ENCODE measurements at places on chromosomes 7 and 10.
A peak's percentile ranks its signal among the peaks of the same experiment; 100 is the strongest.

DNA sequence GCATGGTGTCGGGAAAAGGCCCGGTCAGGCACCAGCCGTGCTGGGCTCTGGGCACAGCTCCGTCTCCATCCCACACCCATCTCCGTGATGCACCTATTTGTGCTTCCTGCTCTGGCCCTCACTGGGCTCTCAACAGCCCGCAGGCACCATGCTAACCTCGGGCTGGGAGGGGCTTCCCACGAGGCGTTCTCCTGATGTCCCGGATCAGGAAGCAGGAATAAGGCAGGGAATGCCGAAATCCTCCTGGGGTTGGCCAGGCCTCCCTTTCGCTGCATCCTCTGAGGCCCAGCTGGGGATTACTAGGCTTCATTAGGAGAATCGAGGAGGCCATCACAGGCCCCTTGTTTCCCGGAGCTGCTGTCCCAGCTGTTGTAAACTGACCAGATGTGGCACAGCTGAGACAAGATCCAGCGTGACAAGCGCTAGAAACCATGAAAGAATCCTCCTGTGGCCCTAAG, 72.0 kb downstream of the FAM53B start:
- DNase-seq: no peak

- no peak for DNase-seq
Observed at GRCh38 chr7:3075441-3075840, 31.8 kb upstream of the CARD11 start.

DNA sequence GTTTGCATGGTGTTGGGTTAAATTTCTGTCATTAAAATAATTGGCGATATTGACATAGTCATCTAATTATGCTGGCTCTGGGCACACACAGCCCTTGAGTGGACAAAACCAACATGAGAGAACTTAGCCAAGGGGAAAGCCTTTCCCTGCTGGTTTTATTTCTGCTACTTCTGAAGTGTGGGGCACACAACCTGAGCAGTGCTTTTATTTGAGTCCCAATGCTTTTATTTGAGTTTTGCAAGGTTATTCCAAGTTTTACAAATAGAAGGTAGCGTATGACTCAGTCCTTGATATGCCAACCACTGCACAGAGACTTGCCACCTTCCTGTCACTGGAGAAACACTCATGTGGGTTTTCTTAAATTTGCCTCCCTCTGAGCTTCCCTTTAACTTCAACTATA, 145.7 kb downstream of the EGFR start:
- no peak for DNase-seq

DNA sequence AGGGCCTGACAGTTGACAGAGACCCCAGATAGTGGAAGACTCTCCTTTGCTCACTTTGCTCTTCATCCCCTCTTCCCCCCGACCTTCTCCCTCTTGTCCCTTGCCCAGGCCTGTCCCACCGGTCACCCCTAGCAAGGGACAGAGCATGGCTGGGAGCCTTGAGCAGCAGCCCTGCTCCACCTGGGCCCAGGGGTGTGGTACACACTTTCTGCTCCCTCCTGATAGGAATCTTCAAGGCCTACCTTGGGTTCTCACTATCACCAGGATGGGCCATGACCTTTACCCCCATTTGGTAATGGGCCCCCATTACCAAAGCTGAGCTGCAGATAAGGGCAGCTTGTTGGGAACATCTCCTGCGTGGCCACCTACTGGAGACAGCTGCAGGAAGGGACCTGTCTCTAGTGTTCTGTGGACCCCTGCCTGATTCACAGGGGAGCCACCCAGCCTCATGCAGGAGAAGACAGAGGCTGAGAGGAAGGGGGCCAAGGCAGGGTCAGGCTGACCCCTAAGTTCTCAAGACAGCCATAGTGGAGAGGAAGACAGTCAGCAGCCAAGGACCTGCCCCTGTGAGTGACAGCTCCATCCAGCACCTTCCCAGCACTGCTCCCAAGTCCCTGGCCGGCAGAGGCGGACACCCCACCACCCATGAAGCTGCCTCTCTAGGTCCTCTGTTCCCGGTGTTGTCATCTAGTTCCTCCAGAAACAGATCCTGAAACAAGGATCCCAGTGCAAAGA, 913 bp upstream of the NPC1L1 start:
- DNase-seq: peak; percentile 51

GRCh38 chr10:118572256-118573041, 23.0 kb downstream of the PRLHR start:
- DNase-seq: no peak

DNA sequence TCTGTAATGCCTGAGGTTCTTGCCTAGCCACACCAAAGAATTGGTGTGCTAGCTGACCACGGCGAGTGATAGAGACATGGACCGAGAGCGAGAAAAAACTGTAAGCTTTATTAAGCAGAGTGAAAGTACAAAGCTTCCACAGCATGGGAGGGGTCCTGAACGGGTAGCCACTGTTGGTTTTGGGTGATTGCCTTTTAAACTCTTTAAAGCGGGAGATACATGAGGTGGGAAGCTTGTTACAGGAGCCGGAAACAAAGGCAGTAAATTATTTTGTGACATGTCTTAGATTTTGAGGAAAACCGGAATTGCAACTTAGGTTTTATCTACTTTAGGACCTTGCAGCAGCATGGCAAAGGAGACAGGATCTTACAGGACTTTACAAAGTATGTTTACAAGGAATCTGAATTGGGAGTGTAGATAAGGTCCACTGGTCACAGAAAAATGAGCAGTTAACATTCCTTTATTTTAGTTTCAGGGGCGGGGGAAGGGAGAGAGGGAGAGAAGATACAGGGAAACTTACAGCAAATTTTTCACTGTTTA, 252.7 kb upstream of the MBL2 start:
- DNase-seq: no peak

GRCh38 chr10:77371848-77372799, 265.5 kb downstream of the KCNMA1 start:
- no peak for DNase-seq

- no peak for DNase-seq
Observed at GRCh38 chr10:61850376-61850775, 51.1 kb upstream of the ARID5B start.

DNA sequence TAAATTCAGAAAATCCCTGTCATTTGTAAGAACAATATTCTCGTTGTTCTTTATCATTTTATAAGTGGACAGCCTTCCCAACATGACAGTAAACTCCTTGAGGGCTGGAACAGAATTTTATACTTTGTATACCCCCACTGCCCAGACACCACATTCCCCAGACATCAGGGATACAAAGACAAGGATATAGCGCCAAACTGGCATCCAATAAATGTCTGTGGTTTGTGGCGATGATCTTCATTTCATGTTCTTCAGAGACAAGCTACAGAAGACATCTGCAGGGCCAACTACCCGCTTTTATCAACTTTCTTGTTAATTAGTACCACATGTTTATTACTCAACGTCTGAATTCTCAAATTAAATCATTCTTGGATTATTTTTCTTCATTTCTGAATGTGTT, 155.9 kb downstream of the ATE1 start:
- DNase-seq: no peak

- DNase-seq: no peak
Observed at GRCh38 chr7:82704121-82704520, 260.5 kb upstream of the CACNA2D1 start.

DNA sequence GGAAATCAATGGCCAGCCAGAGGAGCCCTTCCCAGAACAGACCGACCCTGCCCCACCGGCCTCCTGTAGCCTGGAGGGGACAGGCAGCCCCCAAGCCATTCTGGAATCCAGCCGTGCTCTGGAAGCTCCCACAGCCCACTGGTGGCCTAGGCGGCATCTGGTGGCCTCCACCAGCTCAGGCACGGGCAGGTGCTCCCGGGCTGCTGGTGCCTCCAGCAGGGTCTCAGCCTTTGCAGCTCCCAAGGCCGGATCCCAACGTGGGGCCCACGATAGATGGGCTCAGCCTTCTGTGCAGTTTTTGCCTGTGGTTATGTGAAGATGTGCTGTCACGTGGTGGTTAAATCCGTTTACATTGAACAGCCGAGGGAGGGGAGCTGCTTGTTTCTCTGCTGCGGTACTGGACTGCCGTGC, 44.4 kb downstream of the JAKMIP3 start:
- DNase-seq: no peak

GRCh38 chr7:157516911-157517781, 180.3 kb downstream of the DNAJB6 start:
- DNase-seq: no peak

DNA sequence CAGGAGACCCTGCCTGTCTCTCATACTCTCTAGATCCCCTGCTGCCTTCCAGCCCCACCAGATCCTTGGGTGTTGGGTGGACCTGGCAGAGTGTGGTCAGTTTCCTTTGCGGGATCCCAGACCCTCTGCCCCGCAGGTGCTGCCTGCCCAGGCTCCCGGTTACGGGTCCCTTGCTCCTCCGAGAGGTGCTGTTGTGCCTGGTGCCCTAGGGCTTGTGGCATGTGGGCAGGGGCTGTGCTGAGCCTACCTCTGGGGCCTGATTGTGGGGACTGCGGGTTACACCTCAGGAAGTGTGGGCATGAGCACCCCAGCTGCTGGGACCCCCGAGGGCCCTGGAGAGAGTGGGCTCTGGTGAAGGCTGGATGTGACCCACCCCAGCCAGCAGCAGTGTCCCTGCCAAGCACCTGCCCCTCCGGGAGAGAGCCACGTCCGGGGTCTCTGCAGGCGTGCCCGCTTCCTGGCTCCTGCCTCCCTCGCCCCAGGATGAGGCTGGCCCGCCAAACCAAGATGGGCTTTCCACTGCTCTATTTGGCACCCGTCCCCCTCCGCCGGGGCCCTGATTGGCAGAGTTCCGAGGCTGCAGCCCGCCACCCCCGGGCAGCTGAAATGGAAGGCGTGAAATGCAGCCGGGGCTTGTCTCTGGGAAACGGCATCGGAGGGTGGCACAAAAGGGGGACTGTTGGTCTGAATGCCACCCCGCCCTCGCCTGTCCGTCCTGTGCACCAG, 17.0 kb downstream of the CLIP2 start:
- DNase-seq: no peak

DNA sequence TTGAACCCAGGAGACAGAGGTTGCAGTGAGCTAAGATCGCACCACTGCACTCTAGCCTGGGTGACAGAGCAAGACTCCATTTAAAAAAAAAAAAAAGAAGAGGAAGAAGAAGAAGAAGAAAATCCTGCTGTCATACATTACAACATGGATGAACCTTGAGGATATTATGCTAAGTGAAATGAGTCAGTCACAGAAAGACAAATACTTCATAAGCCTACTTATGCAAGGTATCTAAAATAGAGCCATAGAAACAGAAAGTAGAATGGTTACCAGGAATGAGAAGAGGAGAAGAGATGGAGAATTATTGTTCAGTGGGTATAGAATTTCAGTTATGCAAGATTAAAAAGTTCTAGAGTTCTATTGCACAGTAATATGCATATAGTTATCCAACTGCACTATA, 466.5 kb downstream of the PLXNA4 start:
- no peak for DNase-seq

- no peak for DNase-seq
Observed at GRCh38 chr7:54664235-54665228, 94.5 kb downstream of the SEC61G start.

- DNase-seq: no peak
Observed at GRCh38 chr10:68864611-68865010, 36.5 kb upstream of the DDX50 start.

DNA sequence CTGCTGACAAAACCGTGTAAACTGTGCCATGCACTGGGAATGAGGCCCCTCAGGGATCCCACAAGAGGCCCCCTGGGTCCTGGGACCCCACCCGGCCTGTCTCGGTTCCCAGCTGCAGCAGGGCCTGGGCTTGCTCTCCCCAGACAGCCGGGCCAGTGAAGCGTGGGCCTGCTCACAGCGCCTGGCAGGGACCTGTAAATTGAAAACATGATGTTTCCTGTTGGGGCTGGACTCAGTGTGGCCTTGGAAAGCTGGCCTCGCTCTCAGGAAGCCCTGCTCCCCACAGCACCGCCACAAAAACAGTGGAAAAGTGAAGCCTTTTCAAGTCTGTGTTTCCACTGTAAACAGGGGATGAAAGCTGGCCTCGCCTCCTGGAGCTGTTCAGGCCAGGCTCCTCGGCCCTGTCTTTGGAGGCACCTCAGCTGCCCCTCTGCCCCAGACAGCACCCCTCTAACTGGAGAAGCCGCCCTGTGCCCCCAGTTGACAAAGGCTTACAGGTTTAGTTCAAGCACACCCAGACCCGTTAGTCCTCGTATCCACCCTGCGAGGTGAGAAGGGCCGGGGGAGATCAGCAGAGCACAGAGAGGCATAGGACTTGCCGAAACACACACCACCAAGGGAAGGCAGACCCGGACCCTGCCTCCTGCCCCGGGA, 108.3 kb downstream of the ZMIZ1 start:
- no peak for DNase-seq

DNA sequence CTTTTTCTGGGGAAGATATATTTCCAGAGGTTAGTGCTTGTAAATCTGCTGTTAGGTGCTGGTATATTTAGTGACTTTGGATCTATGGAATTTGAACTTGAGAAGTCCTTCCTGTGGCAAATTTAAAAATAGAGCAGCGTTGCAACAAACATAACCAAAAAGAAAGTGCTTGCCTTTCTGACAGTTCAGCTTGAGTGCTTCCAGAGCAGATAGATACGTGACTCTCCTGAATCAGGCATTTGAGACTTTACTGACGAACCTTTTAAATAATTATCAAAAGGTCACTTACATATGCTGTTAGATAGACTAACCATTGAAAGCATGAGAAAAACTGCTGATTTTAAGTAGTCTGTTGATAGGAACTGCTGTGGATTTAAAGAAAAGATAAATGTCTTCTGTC, 387.5 kb upstream of the LRRTM3 start:
- DNase-seq: no peak

DNA sequence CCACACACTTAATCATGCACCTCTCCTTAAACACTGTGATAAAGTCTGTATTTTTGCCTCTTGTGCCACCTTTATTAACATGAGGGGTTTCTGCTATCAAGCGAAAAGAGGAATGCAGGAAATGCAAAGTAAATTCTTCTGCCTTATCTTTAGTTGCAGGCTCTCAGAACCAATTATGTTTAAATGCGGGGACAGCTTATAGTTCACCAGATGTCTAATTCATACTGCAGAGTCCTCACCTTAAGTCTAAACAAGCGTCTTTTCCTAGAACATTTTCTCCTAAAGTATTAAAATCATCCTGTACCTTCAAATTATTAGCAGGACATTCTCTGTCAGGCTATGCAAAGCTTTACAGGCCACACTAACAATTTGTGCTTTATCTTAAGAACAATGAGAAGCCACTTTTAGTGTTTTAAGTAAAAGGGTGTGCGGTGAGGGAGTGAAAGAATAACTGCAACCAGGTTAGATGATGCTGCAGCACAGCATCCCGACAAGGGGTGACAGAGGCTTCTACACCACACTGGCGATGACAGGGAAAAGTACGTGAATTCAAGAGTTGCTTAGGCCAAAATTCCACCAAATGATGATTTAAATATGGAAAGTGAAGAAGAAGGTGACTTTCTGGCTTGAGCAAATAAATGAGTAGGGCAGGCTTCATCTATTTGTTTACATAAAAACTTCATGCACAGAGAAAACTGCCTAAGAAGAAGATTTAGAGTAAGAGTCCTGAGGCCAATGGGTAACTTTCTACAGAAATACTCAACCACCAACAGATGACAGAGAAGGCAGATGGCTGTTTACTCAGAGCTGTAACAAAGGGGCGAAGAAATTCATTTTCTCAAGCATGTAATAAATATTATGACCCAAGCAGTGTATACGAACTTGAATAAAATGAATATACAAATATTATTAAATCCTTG, 36.0 kb downstream of the EZH2 start:
- peak; percentile 83 for DNase-seq

- no peak for DNase-seq
Observed at GRCh38 chr7:13126347-13126746, 438.9 kb downstream of the ARL4A start.

- DNase-seq: no peak
Observed at GRCh38 chr7:129471402-129471827, 30.9 kb upstream of the SMKR1 start.

GRCh38 chr7:105611856-105612775, 30.8 kb upstream of the EFCAB10 start:
- DNase-seq: no peak

GRCh38 chr10:14023673-14024328, 306.9 kb downstream of the FRMD4A start:
- no peak for DNase-seq
